HT1080 (cell line): ENCODE measurements at places on chromosomes 12 and 14. TPM values are rescaled to one million over a fixed set of nuclear protein-coding genes. Genes with fewer than 3 reads are reported as not detected.

DNA sequence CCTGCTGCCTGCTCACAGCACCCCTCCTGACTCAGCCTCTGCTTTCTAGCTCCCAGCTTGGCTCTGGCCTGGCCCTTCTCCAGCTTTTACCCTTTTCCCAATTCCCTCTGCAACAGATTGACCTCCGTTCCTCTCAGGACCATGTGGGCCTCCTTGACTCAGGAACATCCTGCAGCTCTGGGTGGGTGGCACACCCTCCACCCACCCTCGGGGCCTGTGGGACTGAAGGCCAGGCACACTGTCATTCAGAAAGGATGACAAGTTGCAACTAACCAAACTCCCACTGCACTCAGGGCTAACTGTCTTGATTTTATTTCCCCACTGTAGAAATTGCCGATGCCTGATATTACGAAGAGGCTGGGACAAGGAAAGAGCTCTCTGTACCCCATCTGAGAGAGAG is 59.4 kb downstream of the HELB start:
- no peak for DNase-seq

DNA sequence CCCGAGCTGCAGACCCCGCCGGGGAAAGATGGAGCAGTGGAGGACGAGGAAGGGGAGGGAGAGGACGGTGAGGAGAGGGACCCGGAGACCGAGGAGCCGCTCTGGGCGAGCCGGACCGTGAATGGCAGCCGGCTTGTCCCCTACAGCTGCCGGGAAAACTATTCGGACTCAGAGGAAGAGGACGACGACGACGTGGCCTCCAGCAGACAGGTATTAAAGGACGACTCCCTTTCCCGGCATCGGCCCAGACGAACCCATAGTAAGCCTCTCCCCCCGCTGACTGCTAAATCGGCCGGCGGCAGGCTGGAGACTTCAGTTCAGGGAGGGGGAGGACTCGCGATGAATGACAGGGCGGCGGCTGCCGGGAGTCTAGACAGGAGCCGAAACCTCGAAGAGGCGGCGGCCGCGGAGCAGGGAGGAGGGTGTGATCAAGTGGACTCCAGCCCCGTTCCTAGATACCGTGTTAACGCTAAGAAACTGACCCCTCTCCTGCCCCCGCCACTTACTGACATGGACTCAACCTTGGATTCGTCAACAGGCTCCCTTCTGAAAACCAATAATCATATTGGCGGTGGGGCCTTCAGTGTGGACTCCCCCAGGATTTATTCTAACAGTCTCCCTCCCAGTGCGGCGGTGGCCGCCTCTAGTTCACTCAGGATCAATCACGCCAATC is 962 bp downstream of the LEMD3 start:
- DNase-seq: peak; percentile 64

GRCh38 chr14:100278702-100279101 is 27.5 kb downstream of the SLC25A29 start:
- peak; percentile 82 for DNase-seq

DNA sequence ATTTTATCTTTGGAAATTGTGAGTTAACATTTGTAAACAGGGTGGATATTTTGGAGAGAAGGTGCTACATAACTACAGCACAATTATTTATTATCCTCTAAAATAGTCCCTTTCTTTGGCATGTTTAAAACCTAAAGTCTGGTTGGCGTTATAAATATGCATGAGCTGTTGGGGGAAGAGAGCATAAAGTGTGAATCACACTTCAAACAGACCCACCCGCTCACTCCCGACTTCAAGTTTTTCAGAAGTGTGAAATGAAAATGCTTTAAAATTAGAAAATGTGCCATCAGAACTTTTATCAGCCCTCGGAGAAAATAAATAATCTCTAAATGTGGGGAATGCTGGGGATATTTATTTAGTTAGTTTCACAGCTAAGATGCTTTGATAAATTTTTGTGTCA is 1006.9 kb downstream of the NRXN3 start:
- DNase-seq: no peak

Gene RASSF8
- total RNA-seq: 33.5 and 45.6 TPM in 2 replicates

Gene PAPLN
- total RNA-seq: 1.5 and 1.9 TPM in 2 replicates

Gene AICDA
- total RNA-seq: not detected in 2 replicates

Gene ATL1
- total RNA-seq: 0.48 and 0.70 TPM in 2 replicates
